ENCODE measurements at places on chromosomes 12 and 14. TPM values are rescaled to one million over a fixed set of nuclear protein-coding genes. Genes with fewer than 3 reads are reported as not detected.

DNA sequence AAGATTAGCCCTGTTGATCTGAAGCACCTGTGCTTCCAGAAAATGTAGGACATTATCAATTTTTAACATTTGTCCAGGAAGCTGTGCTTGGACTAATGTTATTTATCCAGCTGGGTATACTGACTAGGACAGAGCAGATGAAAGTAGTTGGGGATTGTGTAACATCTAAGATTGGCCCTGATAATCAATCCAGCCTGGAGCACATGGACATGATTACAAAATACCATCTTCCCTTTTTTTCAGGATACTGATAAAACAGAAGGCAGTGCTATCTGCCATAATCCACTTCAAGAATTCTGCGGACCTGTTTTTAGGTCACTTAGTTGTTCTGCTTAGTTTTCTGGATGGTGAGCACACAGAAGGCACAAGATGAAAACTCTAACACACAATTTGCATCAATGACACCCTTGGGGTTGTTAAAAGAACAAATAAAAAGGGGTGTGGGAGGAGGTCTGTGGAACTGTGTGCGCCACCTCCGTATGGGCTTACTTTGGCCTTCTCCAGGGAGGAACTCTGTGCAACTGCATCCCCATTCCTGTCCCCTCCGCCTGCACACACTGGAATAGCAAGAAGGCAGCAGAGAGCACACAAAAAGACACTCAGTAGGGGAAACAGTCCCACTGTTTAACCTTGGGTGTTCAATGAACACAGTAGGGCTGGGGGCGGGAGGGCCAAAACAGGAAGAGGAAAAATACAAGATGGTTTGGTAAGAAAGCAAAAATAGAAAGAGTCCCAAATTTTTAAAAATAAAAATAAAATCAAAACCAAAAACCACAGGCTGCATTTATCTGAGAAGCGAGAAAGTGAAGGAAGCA, 31.1 kb upstream of the DUSP6 start:
- peak; percentile 17 for DNase-seq

GRCh38 chr14:98278800-98279199, 993.2 kb downstream of the BCL11B start:
- DNase-seq: no peak

DNA sequence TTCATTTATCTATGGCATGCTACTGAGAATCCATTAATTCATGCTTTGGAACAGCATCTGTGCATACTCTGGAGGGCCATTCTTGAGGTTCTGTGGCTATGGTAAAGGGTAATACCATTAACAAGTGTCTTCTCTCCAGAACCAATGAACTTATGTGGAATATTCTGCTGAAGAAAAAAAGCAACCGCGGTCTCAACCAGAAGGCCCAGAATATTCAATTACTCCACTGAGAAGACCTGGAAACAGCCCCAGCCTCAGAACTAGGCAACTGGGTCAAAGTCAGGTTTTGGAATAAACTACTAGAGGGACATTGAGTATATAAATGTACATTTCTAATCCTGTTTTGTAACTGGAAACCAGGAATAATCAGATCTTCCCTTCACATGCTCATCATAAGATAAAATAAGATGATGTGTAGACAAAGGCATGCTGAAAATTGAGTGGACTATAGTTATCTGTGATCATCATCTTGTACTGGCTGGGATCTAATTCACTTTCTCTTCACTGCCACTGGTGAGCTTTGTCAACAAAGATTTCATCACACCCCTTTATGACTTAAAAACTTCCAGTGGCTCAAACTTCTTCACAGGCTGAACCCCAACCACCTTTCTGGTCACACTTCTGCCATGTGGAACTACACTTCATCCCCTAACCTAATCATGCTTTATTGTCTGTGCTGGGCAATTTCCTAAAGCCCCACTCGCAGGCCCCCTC, 6.0 kb downstream of the SPTB start:
- no peak for DNase-seq

- no peak for DNase-seq
Observed at GRCh38 chr14:64745511-64746091, 41.4 kb downstream of the PLEKHG3 start.

- DNase-seq: no peak
Observed at GRCh38 chr14:49105956-49106355, 480.2 kb downstream of the RPS29 start.

GRCh38 chr14:94427016-94427613, 25.5 kb downstream of the SERPINA11 start:
- DNase-seq: no peak

GRCh38 chr12:68470664-68471328, 138.6 kb upstream of the MDM1 start:
- DNase-seq: no peak

- peak; percentile 79 for DNase-seq
Observed at GRCh38 chr12:31238764-31239387, 87.1 kb downstream of the SINHCAF start.

DNA sequence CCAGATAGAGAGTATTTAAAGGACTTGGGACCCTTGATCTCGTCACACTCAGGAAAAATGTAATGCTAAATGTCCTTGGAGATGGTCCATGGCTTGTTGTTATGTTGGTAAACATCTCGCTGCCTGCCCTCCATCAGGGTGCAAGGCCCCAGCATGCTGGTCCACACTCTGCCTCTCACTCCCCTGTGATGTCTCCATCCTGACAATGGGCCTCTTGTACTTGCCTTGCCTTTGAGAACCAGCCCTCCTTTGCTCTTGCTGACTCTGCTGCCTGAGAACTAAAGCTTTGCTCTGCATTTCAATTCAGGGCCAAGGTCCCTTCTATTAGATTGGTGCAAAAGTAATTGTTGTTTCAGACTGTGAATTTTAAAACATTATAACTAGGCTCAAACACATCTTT, 131.0 kb upstream of the LMNTD1 start:
- DNase-seq: no peak

GRCh38 chr14:64868379-64868778, 11.3 kb downstream of the SPTB start:
- no peak for DNase-seq

- DNase-seq: no peak
Observed at GRCh38 chr12:95594136-95594535, 42.9 kb upstream of the USP44 start.

- DNase-seq: no peak
Observed at GRCh38 chr14:33510063-33510481, 440.8 kb downstream of the EGLN3 start.

GRCh38 chr14:36316131-36316530, 4.3 kb downstream of the MBIP start:
- no peak for DNase-seq

- DNase-seq: no peak
Observed at GRCh38 chr14:39217214-39217879, 16.4 kb upstream of the MIA2 start.

GRCh38 chr12:79069009-79069408, 204.4 kb downstream of the SYT1 start:
- DNase-seq: no peak

DNA sequence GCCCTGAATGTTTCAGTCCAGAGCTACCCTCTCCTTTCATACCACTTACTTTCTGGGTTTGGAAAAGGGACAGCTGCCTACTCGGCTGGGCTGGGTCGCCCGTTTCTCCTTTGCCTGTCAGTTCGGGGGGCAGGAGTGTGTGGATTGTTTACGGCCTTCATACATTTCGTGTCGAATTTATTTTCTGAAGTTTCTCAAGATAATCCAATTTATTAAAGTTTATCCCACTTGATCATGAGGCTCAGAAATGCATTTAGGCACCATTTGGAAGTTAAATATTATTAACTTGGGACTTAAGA, 608 bp downstream of the ZNF410 start:
- DNase-seq: no peak

Gene RAD51AP1
- 59.7 TPM for total RNA-seq

Gene RIN3
- 0.76 TPM for total RNA-seq

Gene FOXM1
- total RNA-seq: 64.6 TPM

Gene MRPS35
- total RNA-seq: 96.2 TPM

Gene TMTC1
- total RNA-seq: 11.6 TPM

All from H7 (cell line).